ENCODE measurements at places on chromosomes 3 and 15. TPM values are rescaled to one million over a fixed set of nuclear protein-coding genes. Genes with fewer than 3 reads are reported as not detected.
A peak's percentile ranks its signal among the peaks of the same experiment; 100 is the strongest.

DNA sequence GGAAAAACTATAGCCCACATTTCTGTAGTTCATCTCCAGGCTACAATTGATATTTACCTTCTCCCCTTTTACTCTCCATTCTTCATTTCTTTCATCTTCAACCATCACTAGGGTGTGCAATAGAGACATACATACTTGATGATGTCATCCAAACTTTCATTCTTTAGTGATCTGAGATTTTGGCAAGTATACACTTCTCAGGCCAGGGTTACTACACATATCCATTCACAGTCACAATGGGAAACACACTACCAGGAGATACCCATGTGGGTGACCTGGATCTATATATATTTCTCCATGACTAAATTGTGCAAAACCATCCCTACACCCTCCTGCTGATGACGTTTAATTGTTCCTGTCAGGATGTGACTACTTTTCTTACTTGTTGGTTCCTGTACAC lies 769.5 kb upstream of the DPPA4 start:
- H3K4me1 ChIP-seq = no peaks in the 10 kb centered on the region
- no peak overlapping the region for H3K4me3 ChIP-seq
- no peaks in the 10 kb centered on the region for H3K27me3 ChIP-seq
- no peaks in the 10 kb centered on the region for H3K36me3 ChIP-seq
- DNase-seq = no peak
- no peak overlapping the region for H3K27ac ChIP-seq

GRCh38 chr3:138186221-138186620 lies 880 bp upstream of the ARMC8 start:
- peaks cover 7% of the 10 kb centered on the region for H3K36me3 ChIP-seq
- H3K4me3 ChIP-seq = peak overlapping the region; percentile 80
- no peaks in the 10 kb centered on the region for H3K27me3 ChIP-seq
- H3K27ac ChIP-seq = no peak overlapping the region
- no peak for DNase-seq

DNA sequence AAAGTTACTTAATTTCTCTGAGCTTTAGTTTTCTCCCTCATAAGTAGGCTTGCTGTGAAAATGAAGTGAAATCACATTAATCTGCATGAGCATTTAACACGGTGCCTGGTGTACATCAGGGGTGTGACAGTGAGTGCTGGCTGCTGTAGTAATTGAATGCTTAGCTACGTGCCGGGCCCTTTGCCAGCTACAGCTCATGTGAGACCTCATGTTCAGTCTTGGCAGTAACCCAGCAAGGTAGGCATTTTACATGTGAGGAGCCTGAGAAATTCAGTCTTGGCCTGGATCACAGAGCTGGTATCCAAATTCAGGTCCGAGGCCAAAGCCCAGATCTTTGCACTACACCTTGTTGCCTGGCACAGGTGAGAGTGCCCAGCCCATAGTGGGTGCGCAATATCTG lies 9.1 kb downstream of the GHRL start:
- no peaks in the 10 kb centered on the region for H3K27me3 ChIP-seq
- peaks cover 31% of the 10 kb centered on the region for H3K36me3 ChIP-seq
- peaks cover 9% of the 10 kb centered on the region for H3K4me1 ChIP-seq
- DNase-seq = no peak
- no peak overlapping the region for H3K27ac ChIP-seq

- H3K27ac ChIP-seq = no peak overlapping the region
- no peaks in the 10 kb centered on the region for H3K27me3 ChIP-seq
- H3K4me3 ChIP-seq = no peak overlapping the region
- H3K4me1 ChIP-seq = peaks cover 5% of the 10 kb centered on the region
- DNase-seq = peak; percentile 93
These were observed 11.3 kb upstream of the RPL39L start for GRCh38 chr3:187150599-187150998.

- no peaks in the 10 kb centered on the region for H3K27me3 ChIP-seq
- no peak for DNase-seq
- H3K27ac ChIP-seq = no peak overlapping the region
- no peaks in the 10 kb centered on the region for H3K4me1 ChIP-seq
- H3K4me3 ChIP-seq = no peak overlapping the region
These were observed 9.4 kb downstream of the FAM81A start for GRCh38 chr15:59447367-59447766.

GRCh38 chr3:52299879-52300611 lies 12.4 kb downstream of the GLYCTK start:
- DNase-seq = peak; percentile 52
- no peaks in the 10 kb centered on the region for H3K36me3 ChIP-seq
- H3K27me3 ChIP-seq = no peaks in the 10 kb centered on the region

DNA sequence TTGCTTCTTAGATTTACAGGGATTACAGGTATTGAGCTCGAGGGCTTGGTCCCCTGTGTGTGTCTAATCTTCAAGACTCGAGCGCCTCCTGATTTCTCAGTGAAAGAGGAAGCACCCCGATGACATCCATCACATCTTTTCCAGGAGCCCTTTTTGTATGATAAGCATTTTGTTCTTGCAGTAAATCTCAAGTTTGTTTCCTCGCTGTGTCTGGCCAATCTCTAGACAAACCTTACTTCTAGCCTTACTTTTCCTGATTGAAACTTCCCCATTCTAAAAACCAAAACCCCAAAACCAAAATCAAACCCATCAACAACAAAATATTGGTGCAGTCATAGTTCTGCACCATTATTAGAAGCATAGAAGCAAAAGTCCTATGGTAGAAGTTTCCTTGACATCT lies 286.0 kb downstream of the NFKBIZ start:
- no peaks in the 10 kb centered on the region for H3K4me1 ChIP-seq
- no peaks in the 10 kb centered on the region for H3K36me3 ChIP-seq
- H3K4me3 ChIP-seq = no peak overlapping the region
- DNase-seq = no peak

GRCh38 chr15:35491173-35491572 lies 54.8 kb downstream of the DPH6 start:
- no peak overlapping the region for H3K27ac ChIP-seq
- no peak overlapping the region for H3K4me3 ChIP-seq
- H3K27me3 ChIP-seq = no peaks in the 10 kb centered on the region
- no peak for DNase-seq

DNA sequence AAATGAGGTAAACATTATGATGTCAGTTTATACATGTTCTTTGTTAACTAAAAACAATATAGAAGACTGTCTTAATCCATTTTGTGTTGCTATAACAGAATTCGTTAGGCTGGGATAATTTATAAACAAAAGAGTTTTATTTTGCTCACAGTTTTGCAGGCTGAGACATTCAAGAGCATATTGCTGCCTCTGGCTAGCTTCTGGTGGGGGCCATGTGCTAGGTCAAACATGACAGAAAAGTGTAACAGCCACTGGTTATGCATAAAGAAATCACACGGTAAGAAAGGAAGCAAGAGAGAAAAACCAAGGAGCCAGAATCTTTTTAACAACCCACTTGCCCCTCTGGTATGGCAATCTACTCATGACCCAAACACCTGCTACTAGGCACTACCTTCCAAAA lies 776.7 kb downstream of the PLOD2 start:
- H3K4me3 ChIP-seq = no peak overlapping the region
- no peaks in the 10 kb centered on the region for H3K4me1 ChIP-seq
- H3K36me3 ChIP-seq = no peaks in the 10 kb centered on the region
- H3K27ac ChIP-seq = no peak overlapping the region
- no peak for DNase-seq

The SEMA6D gene
- total RNA-seq = not detected
